ENCODE measurements at places on chromosomes 16 and 17. TPM values are rescaled to one million over a fixed set of nuclear protein-coding genes. Genes with fewer than 3 reads are reported as not detected.

PIRT gene
- polyA plus RNA-seq: not detected

GFAP gene
- polyA plus RNA-seq: not detected

C17orf50 gene
- polyA plus RNA-seq: 0.34 TPM

CACNA1G gene
- not detected for polyA plus RNA-seq

TBC1D3I gene
- polyA plus RNA-seq: not detected

MMP28 gene
- polyA plus RNA-seq: not detected

NPIPA7 gene
- polyA plus RNA-seq: 1.0 TPM

KRT39 gene
- not detected for polyA plus RNA-seq

MLKL gene
- polyA plus RNA-seq: 12.5 TPM

DNA sequence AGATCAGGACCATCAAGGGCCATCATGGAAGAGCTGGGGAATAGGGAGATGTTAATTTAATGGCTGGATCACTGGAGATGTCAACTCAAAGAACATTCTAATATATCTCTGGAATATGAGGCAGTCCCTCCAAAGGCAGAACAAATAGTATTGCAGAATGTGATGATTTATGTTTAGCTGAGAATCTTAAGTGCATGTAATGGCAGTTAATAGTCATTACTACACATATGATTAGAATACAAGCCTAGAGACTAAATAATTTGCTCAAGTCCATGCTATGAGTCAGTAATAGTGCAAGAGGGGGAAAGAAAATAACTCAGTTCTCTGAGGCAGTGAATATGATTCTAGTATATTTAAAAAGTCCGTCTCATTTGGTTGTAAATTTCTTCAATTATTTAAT, 32.3 kb downstream of the SNTB2 start:
- no peak for DNase-seq

- peak; percentile 40 for DNase-seq
Measured at GRCh38 chr16:23826528-23827045, 9.2 kb upstream of the PRKCB start.

DNA sequence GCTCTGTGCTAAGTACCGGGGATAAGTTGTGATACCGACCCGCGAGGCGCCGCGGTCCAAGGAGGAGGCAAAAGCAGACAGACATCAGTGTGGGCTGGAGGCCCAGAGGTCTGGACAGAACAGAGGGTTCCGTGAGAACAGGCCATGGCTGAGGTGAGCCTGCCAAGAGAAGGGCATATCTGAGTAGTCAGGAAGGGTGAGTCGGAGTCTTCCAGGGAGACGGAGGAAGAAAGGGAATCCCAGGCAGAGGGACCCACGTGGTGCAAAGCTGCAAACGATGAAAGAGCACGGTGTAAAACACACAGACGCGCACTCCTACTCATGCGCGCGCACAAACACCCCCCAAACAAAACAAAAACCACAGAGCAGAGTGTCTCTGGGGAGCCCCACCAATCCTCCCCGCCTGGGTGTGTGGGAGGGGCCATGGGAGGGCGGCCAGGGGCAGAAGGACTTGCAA, 18.1 kb downstream of the RHBDL3 start:
- no peak for DNase-seq

DNA sequence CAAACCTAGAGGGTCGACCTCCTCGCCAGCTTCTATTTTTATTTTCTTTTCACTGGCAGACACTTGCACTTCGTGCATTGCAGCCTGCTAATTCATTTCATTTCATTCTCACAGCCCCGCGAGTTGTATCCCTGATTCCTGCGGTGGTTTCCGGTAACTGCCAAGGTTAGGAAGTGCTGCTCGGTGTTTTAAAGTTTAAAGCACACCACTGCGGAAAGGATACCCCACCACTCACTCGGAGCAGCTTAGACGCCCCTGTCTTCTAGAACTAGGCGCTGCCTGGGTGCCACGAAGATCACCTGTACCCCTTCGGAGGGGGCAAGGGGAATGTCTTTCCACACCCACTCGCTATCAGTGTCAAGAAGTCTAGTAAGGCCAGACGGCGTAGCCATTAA, 509 bp downstream of the CNEP1R1 start:
- DNase-seq: no peak

DNA sequence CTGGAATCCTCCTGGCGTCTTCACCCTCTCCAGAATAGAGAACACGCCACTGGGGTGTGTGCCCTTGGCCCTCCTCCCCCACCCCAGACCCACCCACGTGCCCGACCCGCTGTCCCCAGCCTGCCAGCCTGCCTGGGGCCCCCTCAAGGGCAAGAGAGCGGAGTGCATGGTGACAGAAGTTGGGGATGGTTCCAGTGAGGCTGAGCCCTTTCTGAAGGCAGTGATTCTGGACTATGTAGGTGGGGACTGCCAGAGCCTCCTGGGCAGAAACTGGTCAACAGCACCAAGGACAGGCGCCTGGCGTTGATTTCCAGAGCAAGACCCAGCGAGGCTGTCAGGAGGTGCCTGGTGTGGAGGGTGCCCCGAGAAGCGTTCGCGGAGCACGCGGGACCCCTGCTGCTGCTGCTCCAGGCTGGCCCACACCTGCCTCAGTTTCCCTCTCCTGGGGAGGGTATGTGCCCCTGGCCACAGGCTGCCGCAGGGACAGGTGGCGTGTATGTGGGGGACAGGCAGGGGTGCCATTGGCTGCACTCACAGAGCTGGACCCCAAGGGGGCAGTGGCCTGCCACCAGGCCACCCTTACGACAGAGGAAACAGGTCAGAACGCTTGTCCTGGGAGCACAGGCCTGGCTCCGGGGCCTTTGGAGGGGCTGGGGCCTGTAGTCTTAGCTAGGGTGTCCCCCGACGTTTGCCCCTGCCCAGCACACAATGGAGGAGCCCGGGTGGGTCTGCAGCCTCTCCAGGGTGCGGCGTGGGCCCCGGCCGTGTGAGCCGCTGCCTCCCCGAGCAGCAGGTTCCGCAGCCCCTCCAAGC, 1.2 kb downstream of the SSTR5 start:
- no peak for DNase-seq

GRCh38 chr17:45306623-45307022, 10.2 kb downstream of the MAP3K14 start:
- no peak for DNase-seq

DNA sequence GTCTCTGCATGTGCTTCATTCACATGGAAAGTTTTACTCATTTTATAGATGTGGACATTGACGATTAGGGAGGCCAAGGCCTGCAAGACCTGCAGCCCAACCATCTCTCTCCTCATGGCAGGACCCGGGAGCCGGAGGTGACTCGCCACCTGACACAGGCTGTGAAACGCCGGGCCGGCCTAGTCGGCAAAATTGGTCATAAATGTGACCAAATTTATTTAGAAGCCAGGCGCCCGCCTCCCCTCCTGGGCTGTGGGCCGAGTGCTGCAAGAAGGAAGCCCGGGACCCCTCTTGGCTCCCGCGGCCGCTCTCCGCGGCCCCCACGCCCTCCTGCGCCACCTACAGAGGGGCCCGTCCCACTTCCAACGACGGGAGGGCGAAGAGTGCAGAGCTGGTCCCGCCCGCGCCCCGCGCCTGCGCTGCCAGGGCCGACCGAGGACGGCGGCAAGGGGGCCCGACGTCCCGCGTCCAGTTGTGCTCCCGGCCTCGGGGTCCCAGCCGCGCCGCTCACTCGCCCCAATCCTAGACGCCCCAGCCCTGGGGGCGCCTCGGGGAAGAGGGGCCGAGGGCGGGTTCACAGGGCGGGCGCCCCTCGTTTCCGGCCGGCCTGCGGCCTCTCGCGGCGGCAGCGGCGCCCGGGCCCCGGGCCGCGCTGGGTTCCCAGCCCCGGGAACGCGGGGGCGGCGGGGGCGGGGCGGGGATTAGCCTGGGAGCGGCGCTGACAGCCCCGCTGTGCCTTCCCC, 47.5 kb downstream of the WNT3 start:
- DNase-seq: peak; percentile 13

GRCh38 chr17:44063704-44064639, 2.5 kb downstream of the LSM12 start:
- no peak for DNase-seq

GRCh38 chr17:69058165-69058564, 2.6 kb downstream of the ABCA9 start:
- DNase-seq: no peak

DNA sequence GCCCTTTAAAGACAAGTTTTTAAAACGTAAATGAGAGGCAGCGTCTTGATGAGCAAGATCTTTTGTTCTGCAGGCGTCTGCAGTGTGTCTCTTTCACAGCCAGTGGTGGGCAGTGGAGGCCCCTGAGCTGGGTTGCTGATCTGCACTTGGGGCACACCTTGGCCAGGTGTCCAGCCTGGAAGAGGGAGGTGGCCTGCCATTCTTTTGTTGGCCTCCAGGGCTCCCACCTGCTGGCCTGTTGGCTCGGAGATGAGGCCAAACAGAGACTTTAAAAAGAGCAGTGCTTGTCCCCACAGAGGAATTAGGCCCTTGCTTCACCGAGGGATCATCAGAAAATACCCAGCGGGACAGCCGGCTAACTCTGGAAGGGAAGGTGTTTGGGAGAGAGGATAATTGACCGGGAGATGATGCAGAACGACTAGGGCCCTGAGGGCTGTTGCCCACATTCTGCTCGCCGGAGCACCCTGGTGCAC, 145.9 kb upstream of the PLCG2 start:
- DNase-seq: no peak

DNA sequence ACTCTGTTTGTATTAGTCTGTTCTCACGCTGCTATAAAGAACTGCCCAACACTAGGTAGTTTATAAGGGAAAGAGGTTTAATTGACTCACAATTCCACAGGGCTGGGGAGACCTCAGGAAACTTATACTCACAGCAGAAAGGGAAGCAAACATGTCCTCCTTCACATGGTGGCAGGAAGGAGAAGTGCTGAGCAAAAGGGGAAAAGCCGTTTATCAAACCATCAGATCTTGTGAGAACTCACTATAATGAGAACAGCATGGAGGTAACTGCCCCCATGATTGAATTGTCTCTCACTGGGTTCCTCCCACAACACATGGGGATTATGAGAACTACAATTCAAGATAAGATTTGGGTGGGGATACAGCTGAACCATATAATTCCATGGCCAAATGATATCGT, 30.9 kb downstream of the ABCC1 start:
- DNase-seq: no peak

DNA sequence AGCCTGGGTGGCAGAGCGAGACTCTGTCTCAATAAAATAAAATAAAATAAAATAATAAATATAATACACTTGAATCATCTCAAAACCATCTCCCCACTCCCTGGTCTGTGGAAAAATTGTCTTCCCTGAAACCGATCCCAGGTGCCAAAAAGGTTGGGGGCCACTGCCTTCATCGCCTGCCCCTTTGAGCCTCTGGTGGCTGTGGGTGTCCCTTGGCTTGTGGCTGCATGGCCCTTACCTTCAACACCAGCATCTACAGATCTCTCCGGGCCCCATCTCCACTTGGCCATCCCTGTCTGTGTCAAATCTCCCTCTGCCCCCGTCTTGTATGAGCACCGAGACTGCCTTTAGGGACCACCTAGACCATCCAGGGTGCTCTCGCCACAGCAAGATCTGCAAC, 177.3 kb downstream of the SEC14L1 start:
- DNase-seq: no peak

DNA sequence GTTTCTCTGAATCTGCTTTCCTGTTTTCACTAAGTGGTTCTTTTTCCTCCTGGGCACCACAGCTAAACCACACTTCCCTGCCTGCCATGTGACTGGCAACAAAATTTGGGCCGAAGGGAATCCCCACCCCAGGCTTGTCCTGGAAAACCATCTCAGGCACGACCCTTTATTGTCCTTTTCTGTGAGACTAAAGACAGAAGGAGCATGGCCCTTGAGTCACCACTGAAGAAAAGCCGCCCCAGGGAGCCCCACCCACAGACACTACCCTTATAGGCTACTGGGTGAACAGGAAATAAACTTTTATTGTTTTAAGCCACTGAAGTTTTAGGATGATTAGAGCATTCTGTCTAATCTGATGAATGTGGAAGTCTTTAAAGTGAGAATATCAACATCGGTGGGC, 88.6 kb upstream of the BRD7 start:
- no peak for DNase-seq

DNA sequence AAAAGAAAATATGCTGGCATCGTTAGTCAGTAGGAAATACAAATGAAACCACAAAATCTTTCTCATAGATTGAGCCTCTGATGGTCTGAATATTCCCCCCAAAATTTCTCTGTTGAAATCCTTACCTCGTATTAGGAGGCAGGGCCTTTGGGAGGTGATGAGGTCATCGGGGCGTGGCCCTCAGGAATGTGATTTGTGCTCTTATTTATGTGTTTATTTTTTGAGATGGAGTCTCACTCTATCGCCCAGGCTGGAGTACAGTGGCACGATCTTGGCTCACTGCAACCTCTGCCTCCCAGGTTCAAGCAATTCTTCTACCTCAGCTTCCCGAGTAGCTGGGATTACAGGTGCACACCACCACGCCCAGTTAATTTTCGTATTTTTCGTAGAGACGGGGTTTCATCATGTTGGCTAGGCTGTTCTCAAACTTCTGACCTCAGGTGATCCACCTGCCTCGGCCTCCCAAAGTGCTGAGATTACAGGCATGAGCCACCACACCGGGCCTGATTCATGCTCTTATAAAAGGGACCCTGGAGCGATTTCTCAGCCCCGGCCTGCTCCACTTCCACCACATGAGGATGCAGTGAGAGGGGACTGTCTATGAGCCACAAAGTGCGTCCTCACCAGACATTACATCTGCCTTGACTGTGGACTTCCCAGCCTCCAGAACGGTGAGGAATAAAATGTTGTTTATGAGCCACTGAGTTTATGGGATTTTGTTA, 53.1 kb downstream of the DNAH17 start:
- DNase-seq: no peak

DNA sequence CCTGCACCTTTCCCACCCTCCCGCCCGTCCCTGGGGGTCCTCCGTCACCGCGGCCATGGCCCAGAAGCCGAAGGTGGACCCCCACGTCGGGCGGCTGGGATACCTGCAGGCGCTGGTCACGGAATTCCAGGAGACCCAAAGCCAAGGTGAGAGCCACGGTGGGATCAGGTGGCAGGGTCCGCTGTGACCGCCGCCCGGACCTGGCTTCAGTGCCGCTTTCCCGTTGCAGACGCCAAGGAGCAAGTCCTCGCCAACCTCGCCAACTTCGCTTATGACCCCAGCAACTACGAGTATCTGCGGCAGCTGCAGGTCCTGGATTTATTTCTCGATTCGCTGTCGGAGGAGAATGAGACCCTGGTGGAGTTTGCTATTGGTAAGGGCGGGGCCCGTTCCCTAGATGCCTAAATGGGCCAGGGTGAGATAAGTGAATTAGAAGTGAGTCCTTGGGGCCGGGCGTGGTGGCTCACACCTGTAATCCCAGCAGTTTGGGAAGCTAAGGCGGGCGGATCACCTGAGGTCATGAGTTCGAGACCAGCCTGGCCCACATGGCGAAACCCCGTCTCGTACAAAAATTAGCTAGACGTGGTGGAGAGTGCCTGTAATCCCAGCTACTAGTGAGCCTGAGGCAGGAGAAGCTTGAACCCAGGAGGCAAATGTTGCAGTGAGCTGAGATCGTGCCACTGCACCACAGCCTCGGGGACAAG, 617 bp downstream of the ARMC7 start:
- DNase-seq: peak; percentile 13
